ENCODE measurements at places on chromosomes 1 and 21.
A peak's percentile ranks its signal among the peaks of the same experiment; 100 is the strongest.

DNA sequence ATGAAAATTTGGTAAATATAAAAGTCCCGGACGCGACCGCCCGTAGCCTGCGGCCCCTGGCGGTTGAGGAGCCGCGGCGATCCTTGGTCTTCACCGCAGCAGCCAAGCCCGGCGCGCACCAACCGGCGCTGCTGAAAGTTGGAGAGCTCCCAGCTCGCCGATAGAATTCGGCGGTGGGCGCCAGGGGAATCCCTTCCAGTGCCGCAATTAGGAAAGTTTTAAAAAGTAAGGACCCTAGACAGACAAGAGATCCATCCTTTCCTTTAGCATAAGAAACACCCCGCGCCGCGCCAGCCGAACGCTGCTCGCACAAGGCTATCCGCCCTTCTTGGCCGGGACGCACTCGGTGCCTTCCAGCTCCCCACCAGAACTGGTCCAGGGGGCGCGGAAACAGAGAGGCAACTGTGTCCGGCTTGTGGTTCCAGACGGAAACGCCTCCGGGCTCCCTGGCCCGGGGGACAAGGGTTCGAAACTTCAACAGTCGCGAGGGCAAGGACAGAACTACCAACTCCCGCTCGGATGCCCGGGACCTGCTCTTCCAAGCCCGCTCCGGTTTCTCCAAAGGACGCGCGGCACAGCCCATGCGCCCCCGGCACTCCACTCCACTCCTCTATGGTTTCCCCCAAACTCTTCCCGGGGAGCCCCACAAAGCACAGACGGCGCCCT is 1.7 kb downstream of the FAM78B start:
- H3K27ac ChIP-seq: no peak overlapping the region
- peaks cover 5% of the 10 kb centered on the region for H3K4me1 ChIP-seq
- peaks cover 88% of the 10 kb centered on the region for H3K27me3 ChIP-seq
- no peaks in the 10 kb centered on the region for H3K36me3 ChIP-seq
- DNase-seq: peak; percentile 77

DNA sequence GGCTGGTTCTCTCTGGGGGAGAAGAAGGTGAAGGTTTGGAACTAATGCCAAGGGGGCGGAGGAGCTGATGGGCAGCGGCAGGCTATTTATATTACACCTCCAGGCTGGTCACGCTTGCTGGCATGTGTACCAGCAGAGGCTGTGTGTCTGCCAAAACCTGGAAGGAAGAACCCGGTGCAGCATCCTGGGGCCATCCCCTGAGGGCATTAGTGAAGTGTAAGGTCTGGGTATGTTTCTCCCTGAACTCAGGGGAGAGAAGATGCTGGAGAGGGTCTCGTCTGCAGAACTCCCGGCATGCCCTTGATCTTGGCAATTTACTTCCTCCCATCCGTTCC is 5.3 kb downstream of the DISP3 start:
- H3K36me3 ChIP-seq: no peaks in the 10 kb centered on the region
- H3K27ac ChIP-seq: no peak overlapping the region
- no peak for DNase-seq
- no peak overlapping the region for H3K4me3 ChIP-seq
- H3K27me3 ChIP-seq: peaks cover 82% of the 10 kb centered on the region

DNA sequence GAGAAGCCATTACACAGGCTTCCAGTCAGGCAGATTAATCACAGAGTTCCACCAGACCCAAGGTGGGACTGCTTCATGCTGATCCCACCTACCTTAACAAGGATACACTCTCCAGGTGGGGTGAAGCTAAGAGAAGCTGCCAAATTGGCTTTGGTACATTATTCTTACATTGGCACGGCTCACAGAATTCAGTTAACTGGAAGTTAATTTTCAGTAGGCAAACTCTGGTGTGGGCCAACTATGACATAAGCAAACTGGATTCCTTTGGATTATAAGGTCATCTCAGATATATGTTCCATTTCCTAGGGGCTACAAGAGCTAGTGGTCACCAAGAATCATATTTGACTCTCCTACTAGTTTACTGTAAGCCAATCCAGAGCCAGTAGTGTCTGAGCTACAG is 448.8 kb upstream of the BEND5 start:
- H3K27ac ChIP-seq: no peak overlapping the region
- DNase-seq: no peak
- no peak overlapping the region for H3K4me3 ChIP-seq
- H3K36me3 ChIP-seq: no peaks in the 10 kb centered on the region

GRCh38 chr1:218374401-218375353 is 29.5 kb downstream of the TGFB2 start:
- peak overlapping the region; percentile 90 for H3K27ac ChIP-seq
- peaks cover 76% of the 10 kb centered on the region for H3K4me1 ChIP-seq
- H3K36me3 ChIP-seq: peaks cover under 1% of the 10 kb centered on the region
- peak overlapping the region; percentile 12 for H3K4me3 ChIP-seq
- no peaks in the 10 kb centered on the region for H3K27me3 ChIP-seq
- DNase-seq: no peak

DNA sequence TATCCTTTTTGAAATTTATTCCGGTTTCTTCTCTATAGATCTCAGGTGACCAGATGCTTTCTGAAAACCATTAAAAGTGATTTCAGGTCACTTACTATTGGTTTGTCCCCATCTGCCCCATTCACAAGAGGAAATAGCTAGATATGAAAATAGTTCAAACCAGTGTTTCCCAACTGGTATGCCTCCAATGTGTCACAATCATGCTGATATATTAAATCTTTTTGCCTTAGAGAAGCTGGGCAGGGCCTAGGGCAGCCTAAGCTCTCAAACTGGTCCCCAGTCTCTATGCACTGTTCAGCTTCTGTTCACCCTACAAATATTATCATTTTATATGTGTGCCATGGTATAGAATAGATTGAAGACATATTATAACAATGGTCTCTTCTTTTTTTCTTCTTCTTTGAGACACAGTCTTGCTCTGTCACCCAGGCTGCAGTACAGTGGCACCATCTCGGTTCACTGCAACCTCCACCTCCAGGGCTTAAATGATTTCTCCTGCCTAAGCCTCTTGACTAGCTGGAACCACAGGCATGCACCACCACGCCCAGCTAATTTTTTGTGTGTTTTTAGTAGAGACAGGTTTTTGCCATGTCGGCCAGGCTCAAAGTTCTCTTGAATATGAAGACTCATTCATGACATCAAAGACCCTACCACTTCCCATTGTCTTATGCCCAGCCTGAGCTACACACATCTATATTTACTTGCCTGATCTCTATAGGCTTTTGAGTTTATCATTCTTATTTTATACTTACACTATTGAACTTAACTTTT is 15.7 kb downstream of the PTPN22 start:
- peaks cover 2% of the 10 kb centered on the region for H3K4me1 ChIP-seq
- H3K27me3 ChIP-seq: no peaks in the 10 kb centered on the region
- no peaks in the 10 kb centered on the region for H3K36me3 ChIP-seq
- no peak overlapping the region for H3K27ac ChIP-seq
- H3K4me3 ChIP-seq: no peak overlapping the region

DNA sequence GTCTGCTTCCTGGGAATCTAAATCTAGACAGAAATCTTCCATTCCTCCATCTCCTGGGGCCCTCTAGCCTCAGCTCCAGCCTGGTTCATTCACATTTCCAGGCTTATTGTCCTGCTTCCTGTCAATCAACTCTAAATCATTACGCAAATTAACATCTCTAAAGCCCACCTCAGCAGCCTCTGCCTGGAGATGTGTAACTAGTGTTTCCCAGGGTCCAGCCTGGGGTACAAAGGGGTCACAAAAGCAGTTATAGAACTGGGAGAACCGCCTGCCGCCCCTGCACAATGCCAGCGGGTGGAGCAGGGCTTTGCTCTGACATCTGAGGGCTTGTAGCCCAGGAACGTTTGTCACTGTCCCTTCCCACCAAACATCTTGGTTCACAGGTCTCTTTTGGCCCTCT is 373.5 kb downstream of the RRAGC start:
- H3K27me3 ChIP-seq: peaks cover 89% of the 10 kb centered on the region
- DNase-seq: no peak
- H3K36me3 ChIP-seq: no peaks in the 10 kb centered on the region
- no peaks in the 10 kb centered on the region for H3K4me1 ChIP-seq

- no peak for DNase-seq
- H3K4me1 ChIP-seq: peaks cover 61% of the 10 kb centered on the region
- H3K36me3 ChIP-seq: peaks cover 10% of the 10 kb centered on the region
- H3K27me3 ChIP-seq: no peaks in the 10 kb centered on the region
- peak overlapping the region; percentile 70 for H3K27ac ChIP-seq
- H3K4me3 ChIP-seq: no peak overlapping the region
Measured at GRCh38 chr1:54360165-54361005, 45.8 kb downstream of the SSBP3 start.

- H3K4me1 ChIP-seq: peaks cover 10% of the 10 kb centered on the region
- H3K4me3 ChIP-seq: no peak overlapping the region
- no peaks in the 10 kb centered on the region for H3K27me3 ChIP-seq
- no peaks in the 10 kb centered on the region for H3K36me3 ChIP-seq
Measured at GRCh38 chr1:193525917-193526710, 339.7 kb upstream of the B3GALT2 start.

- H3K27me3 ChIP-seq: peaks cover 19% of the 10 kb centered on the region
- H3K27ac ChIP-seq: no peak overlapping the region
- DNase-seq: no peak
- H3K36me3 ChIP-seq: no peaks in the 10 kb centered on the region
Measured at GRCh38 chr1:110786802-110787327, 86.1 kb upstream of the CD53 start.

DNA sequence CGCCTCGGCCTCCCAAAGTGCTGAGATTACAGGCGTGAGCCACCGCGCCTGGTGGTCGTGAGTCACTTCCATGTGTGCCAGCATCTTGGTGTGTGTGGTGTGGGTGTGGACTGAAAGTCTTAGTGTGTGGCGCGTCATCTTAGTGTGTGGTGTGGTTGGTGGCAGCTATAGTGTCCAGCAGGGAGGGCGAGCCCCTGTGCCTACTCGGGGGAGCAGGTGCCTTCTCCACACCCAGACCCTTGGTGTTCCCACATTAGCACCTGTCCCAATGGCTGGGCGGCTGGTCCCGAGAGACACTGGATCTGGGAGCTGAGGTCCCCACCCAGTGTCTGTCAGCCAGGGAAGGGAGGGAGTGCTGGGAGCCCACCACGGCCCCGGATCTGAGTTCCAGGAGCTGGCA is 2.8 kb downstream of the SCNN1D start:
- no peak overlapping the region for H3K4me3 ChIP-seq
- H3K27ac ChIP-seq: no peak overlapping the region
- H3K4me1 ChIP-seq: no peaks in the 10 kb centered on the region
- no peaks in the 10 kb centered on the region for H3K27me3 ChIP-seq

- H3K4me1 ChIP-seq: no peaks in the 10 kb centered on the region
- no peak overlapping the region for H3K27ac ChIP-seq
- DNase-seq: no peak
- H3K4me3 ChIP-seq: no peak overlapping the region
Measured at GRCh38 chr1:185207170-185207569, 50.2 kb downstream of the SWT1 start.

DNA sequence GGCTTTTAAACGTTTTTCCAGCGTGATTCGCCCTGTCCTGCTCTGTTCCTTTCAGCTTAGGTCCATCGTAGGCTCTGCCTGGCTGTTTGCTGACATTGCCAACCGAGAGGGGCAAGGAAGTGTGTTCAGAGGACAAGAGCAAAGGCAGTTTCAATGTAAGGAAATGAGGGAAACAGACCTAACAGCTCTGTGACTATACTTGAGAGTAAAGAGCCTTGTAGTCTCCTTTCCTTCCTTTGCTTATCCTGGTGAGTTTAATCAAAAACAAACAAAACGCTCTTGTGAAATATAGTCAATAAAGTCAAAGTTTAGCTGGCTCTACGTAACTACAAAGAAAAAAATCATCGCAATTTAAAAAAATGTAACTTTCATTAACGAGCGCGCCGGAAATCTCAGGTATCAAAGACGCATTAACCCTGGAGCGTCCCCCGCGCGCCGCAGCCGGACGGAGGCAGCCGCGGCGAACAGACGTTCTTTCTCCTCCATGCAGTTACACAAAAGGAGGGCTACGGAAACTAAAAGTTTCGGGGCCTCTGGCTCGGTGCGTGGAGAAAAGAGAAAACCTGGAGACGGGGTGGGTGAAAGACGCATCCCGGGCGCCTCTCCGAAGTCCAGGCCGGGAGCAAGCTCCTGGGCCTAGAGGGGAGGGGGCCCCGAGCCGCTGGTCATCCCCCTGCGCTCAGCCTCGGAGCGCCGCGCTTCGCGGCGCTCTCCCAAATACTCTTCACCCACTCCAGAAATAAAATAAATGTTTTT is 617 bp upstream of the ADGRL2 start:
- H3K4me3 ChIP-seq: peak overlapping the region; percentile 96
- peaks cover 1% of the 10 kb centered on the region for H3K27me3 ChIP-seq
- no peaks in the 10 kb centered on the region for H3K36me3 ChIP-seq
- H3K4me1 ChIP-seq: peaks cover 31% of the 10 kb centered on the region
- H3K27ac ChIP-seq: peak overlapping the region; percentile 99

DNA sequence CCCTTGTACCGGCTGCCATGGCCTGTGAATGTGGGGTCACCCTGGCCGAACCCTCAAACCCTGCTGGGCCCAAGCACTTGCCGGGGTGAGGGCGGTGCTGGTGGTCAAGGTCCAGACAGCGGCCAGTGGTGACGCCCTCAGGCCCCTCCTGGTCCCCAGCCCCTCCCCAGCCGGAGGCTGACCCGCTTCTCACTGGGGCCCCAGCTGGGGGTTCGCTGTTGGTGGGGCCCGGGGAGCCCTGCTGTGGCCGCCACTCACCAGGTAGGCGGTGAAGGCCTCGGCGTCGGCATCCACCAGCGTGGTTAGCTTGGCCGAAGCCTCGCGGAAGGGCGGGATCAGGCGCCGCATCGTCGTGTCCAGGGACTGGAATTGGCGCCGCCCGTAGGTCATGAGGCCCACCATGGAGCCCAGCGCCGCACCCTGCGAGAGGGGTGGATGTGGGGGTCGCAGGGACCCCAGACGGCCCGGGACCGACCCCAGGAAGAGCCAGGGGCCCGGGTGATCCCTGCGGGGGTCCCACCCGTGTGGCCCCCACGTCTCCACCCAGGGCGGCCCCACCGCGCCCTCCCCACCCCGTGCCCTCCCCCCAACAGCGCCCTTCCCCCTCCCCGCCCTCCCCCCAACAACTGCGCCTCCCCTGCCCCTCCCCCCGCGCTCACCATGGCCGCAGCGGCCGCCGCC is 10.1 kb downstream of the FTCD start:
- no peaks in the 10 kb centered on the region for H3K36me3 ChIP-seq
- H3K27me3 ChIP-seq: peaks cover 18% of the 10 kb centered on the region
- peaks cover 35% of the 10 kb centered on the region for H3K4me1 ChIP-seq
- no peak for DNase-seq
- H3K27ac ChIP-seq: no peak overlapping the region

DNA sequence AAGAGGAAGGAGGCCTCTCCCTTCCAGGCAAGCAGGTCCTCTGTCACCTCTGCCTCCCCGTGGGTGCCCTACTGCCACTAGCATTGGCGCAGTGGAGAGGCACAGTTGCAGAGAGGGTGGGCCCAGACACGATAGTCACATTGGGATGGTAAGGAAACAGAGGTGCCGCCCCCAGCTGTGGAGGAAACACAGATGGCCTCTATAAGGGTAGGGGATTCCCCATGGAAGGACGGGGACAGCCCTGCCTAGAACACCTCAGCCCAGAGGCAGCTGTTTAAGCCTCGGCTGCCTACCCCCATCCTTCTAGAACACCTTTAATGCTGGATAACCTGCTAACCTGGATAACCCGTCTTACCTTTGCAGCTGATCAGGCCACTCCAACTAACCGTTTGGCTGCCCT is 65.7 kb upstream of the CNTN2 start:
- H3K27ac ChIP-seq: no peak overlapping the region
- no peak for DNase-seq
- H3K27me3 ChIP-seq: peaks cover 31% of the 10 kb centered on the region
- no peaks in the 10 kb centered on the region for H3K36me3 ChIP-seq
- H3K4me3 ChIP-seq: no peak overlapping the region
